Kidney epithelial cell (primary cell): ENCODE measurements at places on chromosomes 6 and 20. TPM values are rescaled to one million over a fixed set of nuclear protein-coding genes. Genes with fewer than 3 reads are reported as not detected.

Gene CPNE5
- 0.13 and 1.4 TPM in 2 replicates for total RNA-seq

Gene RFX6
- not detected in 2 replicates for total RNA-seq

Gene TMEM244
- not detected in 2 replicates for total RNA-seq

Gene MYB
- 0.62 and 1.7 TPM in 2 replicates for total RNA-seq

DNA sequence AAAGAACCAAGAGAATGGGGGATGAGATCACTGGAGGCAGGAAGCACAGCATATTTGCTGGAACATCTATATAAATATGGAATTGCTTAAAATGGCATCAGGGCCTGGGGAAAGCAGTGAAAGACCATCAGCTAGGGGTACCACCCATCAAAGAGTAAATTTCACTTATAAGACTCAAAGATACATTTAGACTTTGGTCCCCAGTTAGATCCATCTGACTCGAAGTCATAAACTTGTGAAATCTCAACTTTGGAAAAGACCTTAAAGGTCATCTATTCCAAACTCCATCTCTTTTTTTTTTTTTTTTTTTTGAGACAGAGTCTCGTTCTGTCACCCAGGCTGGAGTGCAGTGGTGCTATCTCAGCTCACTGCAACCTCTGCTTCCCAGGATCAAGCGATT lies 109.8 kb downstream of the UNC5CL start:
- DNase-seq = no peak

GRCh38 chr6:136226027-136226673 lies 24.0 kb downstream of the MTFR2 start:
- no peak for DNase-seq

GRCh38 chr6:100188754-100189153 lies 194.7 kb upstream of the MCHR2 start:
- DNase-seq = no peak

DNA sequence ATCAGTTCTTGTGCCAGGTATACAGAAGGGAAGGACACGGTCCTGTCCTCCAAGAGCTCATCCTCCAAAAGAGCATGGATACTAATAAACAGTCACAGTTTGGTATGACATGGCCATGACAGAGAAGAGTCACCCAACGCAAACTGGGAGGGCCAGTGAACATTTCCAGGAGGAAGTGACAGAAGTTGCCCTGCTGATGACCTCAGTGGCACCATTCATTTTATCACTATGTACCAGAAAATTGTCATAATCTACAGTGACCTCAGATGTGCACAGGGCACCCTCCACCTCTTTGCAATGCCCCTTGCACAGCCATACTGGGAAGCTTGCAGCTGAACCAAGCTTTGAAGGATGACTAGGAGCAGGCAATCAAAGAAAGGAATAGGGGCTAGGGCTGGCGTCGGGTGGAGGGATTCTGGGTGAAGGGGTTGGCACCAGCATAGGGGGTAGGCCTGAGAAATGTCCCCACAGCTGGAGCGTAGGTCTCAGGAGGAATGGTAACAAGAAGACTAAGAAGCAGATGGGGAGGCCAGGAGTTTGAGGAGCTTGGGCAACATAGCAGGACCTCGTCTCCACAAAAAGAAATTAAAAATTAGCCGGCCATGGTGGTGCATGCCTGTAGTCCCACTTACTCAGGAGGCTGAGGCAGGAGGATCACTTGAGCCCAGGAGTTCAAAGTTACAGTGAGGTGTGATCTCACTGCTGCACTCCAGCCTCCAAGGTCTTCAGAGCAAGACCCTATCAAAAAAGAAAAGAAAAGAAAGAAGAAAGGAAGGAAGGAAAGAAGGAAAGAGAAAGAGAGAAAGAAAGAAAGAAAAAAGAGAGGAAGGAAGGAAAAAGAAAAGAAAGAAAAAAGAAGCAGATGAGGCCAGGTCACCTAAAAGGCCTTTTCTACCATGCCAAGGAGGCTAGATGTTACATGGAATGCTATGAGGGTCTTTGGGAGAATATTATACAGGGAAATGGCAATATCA lies 65.3 kb upstream of the SNX9 start:
- DNase-seq = no peak

GRCh38 chr6:18245079-18245478 lies 19.3 kb downstream of the DEK start:
- no peak for DNase-seq

DNA sequence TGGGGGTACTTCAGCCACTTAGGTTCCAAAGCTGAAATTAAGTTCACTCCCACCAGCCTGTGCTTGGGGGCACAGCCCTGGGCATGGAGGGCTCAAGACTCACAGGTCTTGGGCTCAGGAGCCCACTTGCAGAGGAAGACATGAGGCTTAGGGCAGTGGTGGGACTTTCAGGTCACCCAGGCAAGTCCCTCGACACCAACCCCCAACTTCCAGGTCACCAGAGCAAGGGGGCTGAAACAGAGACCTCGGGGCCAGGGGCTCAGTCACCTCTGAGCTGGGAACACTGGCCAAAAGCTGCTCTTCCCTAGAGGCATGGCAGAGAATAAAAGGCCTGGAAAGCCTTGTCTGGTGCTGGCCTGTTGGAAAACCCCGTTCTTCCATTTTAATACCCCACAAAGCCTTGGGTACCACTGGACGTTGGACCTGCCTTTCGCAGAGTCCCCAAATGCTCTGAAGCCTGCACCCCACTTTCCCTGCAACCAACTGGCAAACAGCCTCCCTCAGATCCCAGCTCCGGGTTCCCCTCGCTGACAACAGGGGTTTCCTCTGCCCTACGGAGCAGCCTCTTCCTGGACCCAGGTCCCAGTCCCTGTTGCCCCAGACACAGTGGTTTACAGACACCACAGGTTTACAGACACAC lies 160.9 kb upstream of the PMEPA1 start:
- DNase-seq = no peak

DNA sequence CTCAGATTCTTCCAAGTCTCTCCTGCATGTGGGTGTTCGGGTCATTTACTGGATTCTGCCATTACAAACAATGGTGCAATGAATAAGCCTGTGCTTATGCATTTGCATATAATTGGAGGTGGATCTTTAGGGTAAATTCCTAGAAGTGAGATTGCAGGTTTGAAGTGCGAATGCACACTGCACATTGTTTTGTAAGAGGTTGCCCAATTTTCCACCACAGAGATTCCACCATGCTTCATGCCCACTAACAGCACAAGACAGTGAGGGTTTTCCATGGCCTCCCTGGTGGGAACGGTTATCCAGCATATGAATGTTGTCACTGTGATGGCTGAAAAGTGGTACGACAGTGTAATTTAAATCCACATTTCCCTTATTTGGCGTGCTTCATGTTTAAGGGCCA lies 178.8 kb upstream of the PMEPA1 start:
- no peak for DNase-seq
